ENCODE measurements at places on chromosomes 12 and 14.

DNA sequence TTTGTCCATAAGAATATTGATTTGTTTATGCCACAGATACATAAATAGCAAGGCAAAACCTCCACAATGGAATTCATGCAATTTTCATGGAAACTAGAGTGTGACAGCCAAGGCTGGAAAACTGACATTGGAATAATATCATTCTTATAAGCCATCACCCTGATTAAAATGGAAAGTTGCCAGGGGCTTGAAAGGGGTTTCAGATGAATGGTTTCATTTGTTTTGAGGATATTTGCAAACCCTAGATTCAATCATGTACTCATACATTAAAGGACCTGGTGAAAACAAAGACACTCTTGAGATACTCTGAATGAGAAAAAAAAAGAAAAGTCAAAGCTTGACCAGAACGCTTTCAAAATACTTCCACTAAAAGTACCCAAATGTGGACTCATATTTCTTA is 205.7 kb downstream of the DIO2 start:
- no peak for DNase-seq

DNA sequence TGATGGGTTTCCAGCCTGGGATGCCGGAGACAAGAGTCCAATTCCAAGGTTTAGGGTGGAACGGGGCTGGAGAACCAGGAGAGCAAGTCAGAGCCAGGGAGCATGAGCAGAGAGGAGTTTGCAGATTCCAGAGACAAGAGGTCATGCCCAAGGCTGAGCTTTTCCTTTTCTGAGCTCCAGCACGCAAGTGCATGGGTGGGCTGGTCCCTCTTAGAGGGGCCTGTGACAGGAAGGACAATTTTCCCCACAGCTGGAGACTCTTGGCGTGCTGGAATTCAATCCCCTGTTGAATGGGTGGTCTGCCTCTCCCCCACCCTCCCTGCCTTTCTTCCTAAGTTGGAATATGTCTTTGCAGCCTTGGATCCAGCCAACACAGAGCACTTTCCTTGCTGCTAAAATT is 431.9 kb downstream of the BCL11B start:
- DNase-seq: no peak

DNA sequence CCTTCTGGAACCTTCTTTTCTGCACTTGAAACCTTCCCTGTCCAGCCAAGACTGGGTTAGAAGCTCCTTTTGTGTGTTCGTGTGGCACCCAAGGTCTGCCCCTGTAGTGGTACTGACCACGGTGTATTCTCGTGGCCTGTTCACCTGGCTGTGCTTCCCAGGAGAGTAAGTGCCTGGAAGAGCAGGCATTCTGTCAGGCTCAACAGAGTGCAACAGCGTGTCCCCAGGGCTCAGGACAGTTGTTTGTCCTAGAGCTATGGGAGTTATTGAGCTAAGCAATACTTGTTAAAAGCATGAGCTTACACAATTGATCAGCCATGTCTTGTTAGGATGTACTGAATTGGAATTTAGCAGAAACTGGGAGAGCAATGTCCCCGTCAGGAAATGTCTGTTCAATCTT is 12.9 kb upstream of the SLC38A2 start:
- no peak for DNase-seq

DNA sequence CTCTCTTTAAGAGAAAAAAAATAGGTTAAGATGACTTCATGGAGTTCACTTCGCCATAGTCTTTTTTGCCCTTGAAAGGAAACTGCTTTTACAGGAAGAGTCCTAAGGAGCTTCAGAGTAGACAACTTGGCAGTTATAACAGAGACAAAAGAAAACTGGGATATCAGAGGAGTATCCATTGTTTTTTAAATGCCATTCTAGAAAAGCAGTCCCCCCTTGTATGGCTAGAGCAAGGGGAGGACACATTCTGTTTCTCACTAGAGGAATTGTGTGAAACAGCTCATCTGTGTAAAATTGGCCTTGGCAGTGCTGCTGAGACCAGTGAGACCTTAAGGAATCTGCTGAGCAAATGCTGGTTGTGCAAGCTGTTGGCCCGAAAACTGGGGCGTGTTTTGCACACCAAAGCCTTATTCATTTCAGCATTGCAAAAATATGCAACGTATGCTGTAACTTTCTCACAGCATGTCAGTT is 128.0 kb downstream of the GPR135 start:
- DNase-seq: peak; percentile 63

- DNase-seq: no peak
Observed at GRCh38 chr14:64779472-64779871, 75.2 kb downstream of the PLEKHG3 start.

DNA sequence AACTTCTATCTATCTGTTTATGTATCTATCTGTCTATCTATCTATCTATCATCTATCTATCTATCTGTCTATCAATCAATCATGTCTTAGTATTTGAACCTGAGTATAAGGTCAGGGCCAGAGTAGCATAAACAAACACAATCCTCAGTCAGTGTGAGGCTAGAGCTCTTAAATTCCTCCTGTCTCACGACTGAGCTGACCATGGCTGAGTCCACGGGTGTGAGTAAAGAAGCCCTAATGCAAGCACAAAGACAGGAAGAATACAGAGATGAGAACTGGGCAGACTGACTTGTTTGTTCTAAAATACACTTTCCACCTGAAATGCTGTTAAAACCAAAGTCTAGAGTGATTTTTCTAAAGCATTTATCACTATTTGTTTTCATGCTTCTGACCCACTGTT is 47.2 kb upstream of the STXBP6 start:
- DNase-seq: no peak

DNA sequence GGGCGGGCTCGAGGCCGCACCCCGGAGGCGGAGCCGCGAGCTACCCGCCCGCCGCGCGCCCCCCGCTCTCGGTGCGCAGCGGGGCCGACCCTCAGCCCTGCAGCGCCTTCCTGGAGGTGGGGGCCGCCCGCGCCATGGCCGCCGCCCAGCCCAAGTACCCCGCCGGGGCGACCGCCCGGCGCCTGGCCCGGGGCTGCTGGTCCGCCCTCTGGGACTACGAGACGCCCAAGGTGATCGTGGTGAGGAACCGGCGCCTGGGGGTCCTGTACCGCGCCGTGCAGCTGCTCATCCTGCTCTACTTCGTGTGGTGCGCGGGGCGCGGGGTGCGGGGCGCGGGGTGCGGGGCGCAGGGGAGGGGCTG is at the start of gene P2RX2:
P2RX2 (plus strand) TSS at position 94 of the 361 bp plus-strand sequence; CDS start at position 135, 41 bp downstream.
- DNase-seq: no peak

DNA sequence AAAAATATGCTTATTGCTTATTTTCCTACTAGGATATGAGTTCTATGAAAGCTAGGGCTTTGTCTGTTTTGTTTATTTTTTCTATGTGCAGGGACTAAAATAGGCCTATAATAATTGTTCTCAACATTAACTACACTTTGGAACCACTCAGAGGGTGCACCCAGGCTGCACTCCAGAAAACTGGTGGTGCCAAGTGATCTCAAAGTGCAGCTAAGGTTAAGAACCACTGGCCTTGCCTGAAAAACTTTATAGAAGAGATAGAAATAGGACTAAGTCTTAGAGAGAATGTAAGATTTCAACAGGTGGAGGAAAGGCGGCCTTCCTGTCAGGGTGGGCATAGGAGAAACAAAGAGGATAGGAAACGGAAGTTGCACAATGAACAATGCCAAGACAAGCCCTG is 37.7 kb upstream of the NR1H4 start:
- no peak for DNase-seq

DNA sequence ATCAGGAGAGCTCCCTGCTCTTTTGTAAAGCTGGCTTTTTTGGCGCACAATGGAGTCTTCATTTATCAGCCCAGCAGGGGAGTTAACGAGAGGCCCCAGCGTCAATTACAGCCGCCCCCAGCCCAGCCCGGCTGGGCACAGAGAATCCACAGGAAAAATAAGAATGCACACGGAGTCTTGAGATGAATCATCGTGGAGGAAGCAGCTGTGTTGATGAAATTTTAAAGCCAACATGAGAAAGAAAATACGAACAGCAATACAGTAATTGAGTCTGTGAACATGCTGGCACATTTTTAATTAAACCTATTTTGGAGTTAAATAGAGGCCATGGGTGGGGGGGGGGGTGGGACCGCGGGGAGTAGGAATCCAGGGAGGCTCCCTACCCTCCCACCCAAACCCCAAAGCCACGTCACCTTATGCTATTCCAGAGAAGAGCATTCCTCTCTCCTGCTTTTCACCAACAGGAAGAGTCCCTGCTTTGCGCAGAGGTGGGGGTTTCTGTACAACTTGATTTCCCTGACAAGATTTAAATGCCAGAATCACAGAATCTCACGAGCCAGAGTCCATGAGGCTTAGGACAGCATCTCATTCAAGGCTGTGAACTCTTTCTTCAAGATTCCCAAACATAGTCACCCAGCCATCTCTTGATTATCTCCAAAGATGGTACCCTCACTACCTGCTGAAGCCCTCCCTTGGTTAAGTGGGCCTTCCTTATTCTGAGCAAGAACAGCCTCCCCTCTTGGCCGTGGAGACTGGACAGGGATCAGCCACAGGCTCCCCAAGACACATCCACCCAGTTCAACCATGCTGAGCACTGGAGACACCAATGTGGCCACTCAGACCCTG is 50.3 kb downstream of the CCNK start:
- DNase-seq: peak; percentile 28

DNA sequence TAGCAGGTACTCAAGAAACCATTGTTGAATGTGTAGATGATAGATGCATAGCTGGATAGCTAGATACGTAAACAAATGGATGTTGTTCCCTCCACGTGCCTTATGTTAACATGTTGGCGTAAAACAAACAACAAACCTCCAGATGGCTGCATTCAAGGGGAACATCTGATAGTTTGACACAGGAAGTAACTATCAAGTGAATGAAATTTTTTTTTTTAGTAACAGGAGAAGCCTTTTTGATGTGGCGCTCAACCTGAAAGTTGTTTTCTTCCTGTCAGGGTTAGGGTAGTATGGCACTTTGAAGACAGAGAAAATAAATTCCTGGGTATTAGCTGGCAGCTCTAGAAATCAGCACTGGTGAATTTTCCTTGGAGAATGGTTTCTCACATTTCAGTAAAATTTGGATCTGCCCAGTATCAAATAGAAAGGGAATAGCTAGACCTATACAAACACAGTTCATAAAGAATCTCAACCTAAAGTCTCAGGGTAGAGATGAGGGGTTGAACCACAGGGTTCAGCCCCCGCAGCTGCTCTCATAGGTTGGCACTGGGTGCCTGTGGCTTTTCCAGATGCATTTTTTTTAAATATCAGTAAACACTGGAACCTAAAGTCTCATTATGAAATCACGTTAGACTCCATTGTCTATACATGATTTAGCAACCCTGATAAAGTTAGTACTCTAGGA is 18.8 kb upstream of the RAP1B start:
- no peak for DNase-seq

GRCh38 chr14:35631071-35631805 is 97.3 kb downstream of the INSM2 start:
- no peak for DNase-seq
